Aorta (tissue), 5 donors: ENCODE measurements at places on chromosomes 1 and 21. TPM values are rescaled to one million over a fixed set of nuclear protein-coding genes. Genes with fewer than 3 reads are reported as not detected.

GRCh38 chr1:228045871-228046270 is 36.6 kb upstream of the ARF1 start:
- peak; percentile 26 for DNase-seq

DNA sequence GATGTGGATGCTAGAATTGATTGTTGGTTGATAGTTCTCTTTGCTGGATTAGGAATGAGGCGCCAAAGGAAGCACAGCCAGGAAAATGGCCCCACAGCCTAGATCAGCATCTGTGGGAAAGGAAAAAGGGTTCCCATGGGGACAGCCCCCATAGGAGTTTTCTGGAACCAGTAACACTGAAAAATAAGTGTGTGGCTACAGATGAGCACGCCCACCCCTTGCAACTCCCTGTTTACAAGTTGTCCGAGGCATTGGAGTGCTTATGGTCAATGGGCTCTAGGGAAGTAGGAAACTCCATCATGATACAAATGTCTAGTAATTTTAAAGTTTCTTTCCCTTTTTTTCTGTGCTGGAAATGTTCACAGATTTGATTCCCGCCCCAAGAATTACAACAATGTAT is 23.8 kb upstream of the UBE2U start:
- no peak for DNase-seq

DNA sequence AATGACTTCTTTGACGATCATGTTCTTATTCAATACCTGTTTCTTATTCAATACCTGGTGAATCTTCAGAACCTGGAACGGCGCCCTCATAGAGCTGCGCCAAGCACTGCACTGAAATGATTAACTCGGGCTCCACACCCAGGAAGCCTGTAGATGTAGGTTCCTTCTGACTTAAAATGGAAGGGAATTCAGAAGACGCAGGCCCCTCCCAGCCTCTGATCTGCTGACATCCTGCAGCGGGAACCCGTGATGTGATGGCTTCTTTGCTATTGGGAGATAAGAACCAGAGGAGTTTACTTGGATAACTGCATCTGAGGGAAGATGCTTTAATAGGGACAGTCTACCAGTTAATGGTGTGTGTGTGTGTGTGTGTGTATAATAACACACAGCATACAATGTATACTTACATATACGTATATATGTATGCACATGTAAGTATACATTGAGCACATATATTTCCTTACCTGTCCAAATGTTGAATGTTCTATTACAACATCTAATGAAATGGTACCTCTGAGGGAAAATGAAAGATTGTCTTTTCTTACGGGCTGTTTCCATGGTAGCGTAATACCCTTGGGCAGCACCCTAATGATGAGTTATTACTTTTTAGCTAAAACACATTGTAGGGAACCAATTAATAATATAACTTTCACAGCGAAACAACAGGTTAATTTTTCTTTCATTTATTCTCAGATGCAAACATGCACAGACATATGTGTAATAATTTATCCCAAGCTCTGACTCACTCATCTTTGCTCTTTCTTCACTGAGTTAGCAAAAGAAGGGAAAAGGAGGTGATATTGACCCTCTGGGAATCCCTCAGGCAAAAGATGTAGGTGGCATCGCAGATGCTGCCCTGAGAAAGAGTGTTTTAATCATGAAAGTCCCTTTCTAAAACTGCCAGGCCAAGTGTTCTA is 379.8 kb downstream of the SIPA1L2 start:
- no peak for DNase-seq

DNA sequence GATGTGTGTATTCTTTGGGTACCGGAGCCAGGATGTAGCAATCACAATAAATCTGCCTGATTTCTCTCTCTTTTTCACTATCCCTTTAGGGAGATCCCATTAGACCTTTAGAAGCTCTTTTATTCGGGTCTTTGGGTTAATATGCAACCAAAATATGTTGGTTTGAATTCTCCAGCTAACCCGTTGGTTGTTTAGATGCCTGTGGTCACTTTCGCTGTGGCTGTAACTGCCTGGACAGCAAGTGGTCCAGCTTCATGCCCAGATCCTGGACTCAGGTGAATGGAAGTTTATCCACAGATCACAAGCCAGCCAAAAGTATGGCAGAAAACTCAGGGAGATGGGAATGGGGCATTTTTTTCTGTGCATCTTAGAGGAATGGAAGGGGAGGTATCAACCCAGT is 12.3 kb downstream of the KAZN start:
- DNase-seq, result no peak

- DNase-seq, result no peak
Observed at GRCh38 chr1:61539720-61540462, 185.1 kb downstream of the TM2D1 start.

The ANKRD13C gene
- 13.3 TPM for polyA plus RNA-seq

The FCGR1A gene
- 12.5 TPM for polyA plus RNA-seq
